ENCODE measurements at places on chromosomes 7 and 10.
A peak's percentile ranks its signal among the peaks of the same experiment; 100 is the strongest.

DNA sequence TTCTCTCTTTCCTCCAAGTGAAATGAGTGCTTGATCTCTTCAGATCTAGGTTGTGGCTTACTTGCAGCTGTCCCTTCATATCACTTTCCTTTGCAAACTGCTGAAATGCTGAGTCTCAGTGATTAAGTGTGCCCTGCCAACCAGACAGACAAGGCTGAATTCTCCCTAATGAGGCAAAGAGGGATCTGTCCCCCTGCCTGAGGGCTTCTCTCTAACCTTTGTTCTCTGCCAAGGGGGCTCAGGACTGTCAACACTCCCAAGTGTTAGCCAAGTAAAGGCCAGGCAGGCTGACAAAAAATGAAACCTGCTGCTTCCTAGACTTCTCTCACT is at the start of gene MSS51:
Gene MSS51 (minus strand): TSS at position 24 of the 330 bp plus-strand sequence. CDS start 5,277 bp downstream, outside the sequence.
- no peak for DNase-seq

DNA sequence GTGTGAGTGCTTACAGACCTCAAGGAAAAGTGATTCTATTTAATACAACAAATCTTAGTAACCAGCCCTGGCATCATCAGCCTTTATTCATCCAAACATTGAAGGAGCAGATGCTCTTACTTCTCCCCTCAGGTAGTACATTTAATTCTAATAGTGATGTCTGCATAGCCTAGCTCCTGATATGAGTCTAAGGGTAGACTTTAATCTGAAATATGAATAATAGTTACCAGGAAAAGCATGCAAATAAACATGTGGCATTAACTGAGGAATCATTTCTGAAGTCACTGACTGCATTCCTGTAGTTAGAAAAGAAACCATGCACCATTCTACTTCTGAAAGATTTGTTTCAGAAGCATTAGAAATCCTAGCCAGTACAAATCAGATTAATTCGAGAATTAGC is 25.7 kb upstream of the LMBR1 start:
- no peak for DNase-seq

DNA sequence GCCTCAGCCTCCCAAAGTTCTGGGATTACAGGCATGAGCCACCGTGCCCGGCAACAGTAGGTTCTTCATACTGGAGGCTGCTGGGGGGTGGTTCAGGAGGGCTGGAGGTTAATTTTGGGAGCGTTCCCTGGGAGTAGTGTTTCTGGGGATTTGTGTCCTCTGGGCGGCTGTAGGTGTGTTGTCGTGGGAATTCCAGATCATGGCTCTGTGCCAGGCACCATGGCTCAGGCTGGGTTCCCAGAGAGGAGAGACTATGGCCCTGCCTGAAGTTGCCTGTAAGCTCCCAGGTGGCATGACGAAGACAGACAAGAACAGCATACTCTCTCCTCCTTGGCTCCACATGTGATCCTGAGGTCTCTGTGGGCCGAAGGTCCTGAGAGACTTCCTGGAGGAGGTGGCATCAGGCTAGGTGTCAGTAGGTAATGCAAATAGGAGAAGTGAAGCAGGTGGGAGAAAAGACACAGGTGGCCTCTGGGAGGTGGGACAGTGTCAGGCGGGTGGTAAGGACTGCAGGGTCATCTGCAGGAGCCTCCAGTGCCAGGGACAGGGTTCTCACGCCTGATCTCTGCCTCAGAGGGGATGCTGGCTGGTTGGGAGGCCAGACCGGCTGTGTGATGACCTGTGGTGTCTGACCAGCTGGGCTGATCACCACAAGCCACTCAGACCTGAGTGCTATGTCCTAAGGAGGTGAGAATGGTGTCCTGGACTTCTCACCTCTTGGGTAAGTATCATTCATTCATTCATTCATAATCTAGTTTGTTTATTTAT is 18.7 kb downstream of the CLIP2 start:
- no peak for DNase-seq

DNA sequence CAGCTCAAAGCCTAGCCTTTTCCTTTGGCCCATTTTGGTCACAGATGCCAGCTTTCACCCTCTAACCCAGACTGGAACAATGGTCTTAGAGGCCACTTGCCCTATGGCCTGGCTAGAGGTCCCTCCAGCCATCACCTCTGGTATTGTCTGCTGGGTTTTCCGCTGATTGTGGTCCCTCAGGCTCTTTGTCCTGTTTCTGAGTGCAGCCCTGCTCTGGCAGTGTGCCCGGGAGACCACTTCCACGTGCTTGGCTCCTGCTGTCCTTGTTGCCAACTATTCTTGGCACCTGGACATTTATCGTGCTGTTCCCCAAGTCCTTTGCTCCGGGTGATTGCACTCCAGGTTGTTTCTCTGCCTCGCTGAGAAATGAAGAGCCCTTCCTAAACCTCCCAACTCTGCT is 53.3 kb upstream of the FAM180A start:
- no peak for DNase-seq

DNA sequence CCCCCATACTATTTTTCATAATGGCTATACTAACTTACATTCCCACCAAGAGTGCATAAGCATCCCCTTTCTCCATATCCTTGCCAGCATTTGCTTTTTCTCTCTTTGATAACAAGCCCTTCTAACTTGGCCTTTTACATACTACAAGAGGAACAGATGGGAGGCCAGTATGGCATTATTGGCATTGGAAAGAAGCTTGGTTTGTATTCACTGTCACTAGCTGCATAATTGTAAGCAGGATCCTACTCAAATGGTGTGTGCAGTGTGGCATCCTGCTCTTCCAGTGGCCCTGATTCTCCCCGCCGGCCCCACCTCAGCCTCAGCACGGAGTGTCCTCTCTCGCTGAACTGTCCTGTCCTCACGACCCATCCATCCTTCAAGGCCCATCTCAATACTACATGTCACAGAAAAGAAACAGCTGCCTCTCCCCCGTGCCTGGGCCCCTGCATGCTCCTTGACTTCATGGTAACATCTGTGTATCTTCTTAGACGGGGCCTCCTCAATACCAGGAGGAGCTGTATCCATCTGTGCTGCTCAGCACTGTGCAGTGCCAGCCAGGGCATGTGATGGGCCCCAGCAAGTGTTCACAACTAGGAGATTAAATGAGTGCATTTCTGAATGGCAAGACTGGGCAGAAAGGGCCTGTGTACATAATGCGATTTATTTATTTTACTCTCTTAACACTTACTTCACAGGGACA is 205.2 kb downstream of the COBL start:
- no peak for DNase-seq

DNA sequence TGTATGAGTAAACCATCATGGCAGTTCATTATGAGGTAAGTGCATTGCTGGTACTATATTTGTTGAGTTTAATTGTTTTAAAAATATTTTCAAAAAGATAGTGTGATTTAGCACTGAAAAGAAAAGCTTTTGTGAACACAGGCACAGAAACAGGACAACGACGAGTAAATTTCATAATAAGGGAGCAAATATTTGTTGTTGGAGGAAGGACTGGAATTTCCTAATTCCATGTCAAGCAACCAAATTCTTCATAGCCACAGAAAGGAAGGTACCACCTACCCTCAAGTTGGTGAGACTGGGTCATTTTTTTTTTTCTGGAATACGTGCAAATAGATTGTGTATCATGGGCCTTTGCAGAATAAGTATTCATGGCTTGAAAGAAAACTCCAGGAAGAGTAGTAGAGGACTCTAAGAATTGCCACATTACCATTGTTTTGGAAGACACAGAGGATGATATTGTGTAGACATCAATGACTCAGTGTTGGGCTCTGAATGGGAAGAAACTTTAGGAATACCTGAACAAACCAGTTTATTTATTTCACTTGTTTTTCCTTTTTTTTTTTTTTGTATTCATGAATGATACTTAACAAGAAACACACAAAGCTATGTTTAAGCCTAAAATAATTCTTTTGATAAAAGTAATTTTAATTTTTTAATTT is 7.8 kb downstream of the UBE2D4 start:
- DNase-seq, result no peak

DNA sequence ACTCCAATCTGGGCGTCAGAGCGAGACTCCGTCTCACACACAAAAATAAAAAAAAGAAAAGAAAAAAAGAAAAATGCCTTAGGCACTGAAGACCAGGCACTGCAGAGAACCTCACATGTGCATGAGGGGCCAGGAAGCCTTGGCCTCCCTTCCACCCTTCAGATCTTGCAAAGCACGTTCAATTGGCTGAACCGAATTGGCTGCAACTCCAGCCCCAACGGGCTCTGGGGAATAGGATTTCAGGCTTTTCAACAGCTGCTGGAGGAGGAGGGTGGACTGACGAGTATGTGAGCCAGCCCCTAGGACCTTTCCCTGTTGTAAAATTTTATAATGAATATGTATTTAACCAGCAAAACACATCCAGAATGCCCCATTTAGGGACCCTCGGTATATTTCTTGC is 16.7 kb downstream of the TMEM120A start:
- no peak for DNase-seq

DNA sequence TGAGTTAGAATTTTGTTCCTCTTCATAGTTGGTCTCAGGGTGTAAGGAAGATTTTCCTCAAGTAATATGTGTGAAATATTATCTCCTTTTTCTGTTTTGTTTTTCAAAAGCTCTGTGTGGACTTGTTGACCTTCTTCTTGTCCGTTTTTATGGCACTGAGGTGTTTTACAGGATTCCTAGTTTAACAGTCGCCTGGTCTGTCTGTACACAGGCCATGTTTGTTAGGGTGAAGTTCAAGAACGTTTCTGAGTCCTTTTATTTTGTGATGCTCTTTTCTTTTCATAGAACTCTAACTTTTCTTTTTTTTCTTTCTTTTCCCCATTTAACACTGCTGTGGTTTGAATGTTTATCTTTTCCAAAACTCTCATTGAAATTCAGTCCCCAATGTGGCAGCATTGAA is 18.5 kb downstream of the TACC2 start:
- DNase-seq, result no peak

GRCh38 chr7:26061678-26062603 is 90.1 kb upstream of the NFE2L3 start:
- peak; percentile 63 for DNase-seq

- DNase-seq, result no peak
These were observed 1074.1 kb upstream of the AUTS2 start for GRCh38 chr7:68524126-68524525.

GRCh38 chr7:30428246-30429155 is 50.1 kb downstream of the NOD1 start:
- no peak for DNase-seq

- DNase-seq, result no peak
These were observed 14.1 kb downstream of the CRYGN start for GRCh38 chr7:151425670-151426440.

DNA sequence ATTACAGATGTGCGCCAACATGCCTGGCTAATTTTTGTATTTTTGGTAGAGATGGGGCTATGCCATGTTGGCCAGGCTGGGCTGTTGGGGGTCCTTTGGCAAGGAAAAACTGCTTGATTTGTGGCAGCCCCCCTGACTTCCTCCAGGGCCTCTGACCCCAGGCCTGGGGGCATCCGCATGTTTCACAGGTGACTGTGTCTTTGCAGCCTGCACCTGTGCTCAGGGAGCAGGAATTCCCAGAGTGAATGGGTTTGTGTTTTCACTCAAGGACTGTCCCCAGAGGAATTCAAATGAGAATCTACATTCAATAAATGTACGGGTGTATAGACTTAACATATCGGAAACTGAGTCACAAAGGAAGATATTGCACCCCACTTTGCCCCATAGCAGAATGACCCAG is 11.6 kb upstream of the CLIP2 start:
- no peak for DNase-seq

GRCh38 chr7:20442951-20443350 is 112.3 kb downstream of the ITGB8 start:
- no peak for DNase-seq

- DNase-seq, result no peak
These were observed 24.1 kb downstream of the OR6B1 start for GRCh38 chr7:144024213-144024612.

DNA sequence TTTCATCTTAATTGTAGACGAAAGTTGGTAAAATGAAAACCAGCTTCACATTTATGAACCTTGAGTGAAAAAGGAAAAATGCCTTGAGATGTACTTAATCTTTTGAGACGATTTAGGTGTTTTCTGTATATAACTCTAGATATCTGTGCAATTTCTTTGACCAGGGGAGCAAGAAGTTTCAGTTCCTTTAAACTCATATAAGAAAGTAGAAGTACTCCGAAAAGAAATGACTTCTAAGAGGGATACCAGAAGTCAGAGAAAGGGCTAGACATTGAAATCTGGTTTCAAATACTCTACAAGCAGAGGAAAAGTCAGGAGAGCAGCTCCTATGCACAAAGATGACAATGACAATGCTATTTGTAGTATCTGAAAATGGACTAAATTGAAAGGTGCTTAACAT is 303.7 kb downstream of the BAMBI start:
- no peak for DNase-seq

- no peak for DNase-seq
These were observed 20.1 kb upstream of the PRKAR1B start for GRCh38 chr7:747186-747585.

GRCh38 chr10:58014436-58014835 is 253.3 kb downstream of the IPMK start:
- DNase-seq, result no peak

DNA sequence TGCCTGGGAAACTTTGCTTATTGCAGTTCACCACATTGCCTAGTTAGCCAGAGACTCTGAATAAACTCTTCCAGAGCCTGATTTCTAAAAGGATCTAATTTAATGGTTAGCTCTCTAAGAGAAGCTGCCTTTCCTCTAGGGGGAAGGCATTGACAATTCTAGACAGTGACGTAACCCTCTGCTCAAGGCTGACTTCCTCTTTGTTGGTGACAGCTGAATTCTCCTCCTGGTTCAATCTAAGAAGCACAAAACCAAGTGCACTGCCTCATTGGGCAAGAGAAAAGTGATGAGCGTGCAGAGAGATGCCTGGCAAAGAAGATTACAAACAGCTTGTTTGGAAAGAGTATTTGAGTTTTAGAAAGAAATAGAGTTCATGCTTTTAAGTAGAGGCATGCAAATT is 102.7 kb downstream of the MACC1 start:
- DNase-seq, result no peak

DNA sequence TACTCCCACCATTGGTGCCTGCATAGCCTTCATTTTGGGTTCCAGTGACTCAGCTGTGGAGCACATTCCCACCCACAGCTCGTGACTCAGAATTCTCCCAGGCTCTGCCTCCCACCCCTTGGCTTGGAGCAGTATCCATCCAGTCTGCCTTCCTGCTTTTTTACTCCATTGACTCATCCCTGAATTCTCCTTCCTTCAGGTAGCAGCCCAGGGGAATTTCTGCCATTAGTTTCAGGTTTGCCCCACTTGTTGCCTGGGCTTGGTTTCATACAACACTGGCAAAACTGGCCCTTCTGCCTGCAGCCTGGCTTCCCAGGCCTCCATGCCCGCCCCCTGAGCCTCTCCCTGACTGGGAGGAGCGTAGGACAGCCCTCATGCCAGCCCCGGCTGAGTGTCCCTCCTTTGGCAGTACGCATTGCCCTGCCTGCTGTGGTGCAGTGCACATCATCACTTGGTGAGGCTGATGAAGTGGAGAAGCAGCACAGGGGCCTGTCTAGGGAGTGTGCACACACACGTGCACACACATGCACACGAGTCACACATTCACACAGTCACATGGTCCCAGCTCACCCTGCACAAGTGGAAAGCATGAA is 55.0 kb downstream of the SNX10 start:
- DNase-seq, result no peak

All from T-helper 17 cell (primary cell).